ENCODE measurements at places on chromosomes 1 and 21.

GRCh38 chr1:61570191-61570590, 154.8 kb downstream of the TM2D1 start:
- DNase-seq, result no peak

- DNase-seq, result no peak
Observed at GRCh38 chr1:118294875-118295642, 110.0 kb upstream of the SPAG17 start.

DNA sequence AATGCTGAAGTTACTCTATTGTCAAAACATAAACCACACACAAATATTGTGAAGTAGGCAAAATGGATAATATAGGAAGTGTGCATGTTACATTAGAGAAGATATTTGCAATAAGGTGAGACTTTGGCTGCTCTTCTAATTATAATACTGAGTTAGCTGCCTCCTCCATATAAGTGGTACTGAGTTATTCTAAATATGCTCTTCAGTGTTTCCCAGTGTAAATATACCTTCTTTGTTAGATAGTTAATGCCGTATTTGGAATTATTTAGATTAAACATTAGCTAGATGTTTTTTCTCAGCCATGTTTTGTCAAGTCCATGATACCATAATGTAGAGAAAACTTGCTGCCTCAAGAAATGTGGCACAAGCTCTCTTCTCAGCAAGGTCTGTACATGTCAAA, 186.4 kb downstream of the PTPRC start:
- no peak for DNase-seq

GRCh38 chr1:199150756-199151155, 511.9 kb downstream of the PTPRC start:
- DNase-seq, result no peak

GRCh38 chr1:63974966-63975365, 201.1 kb downstream of the ROR1 start:
- DNase-seq, result no peak

DNA sequence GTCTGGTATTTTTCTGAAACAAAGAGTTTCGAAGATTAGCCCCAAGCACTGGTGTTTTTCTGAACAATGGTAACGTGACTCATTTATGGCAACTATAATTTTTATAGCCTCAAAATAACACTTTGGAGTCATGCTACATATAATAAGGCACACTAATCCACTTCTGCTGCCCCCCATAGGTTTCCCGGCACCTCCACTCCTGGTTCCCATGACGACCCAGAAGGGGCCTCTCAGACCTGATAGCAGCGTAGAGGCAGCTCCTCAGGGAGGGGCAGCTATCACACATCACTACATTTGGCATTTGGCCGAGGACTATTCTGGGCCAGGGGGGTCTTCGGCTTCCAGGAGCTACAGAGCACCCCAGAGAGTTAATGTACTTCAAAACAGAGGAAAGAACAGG, 23.3 kb downstream of the CAPN8 start:
- no peak for DNase-seq

DNA sequence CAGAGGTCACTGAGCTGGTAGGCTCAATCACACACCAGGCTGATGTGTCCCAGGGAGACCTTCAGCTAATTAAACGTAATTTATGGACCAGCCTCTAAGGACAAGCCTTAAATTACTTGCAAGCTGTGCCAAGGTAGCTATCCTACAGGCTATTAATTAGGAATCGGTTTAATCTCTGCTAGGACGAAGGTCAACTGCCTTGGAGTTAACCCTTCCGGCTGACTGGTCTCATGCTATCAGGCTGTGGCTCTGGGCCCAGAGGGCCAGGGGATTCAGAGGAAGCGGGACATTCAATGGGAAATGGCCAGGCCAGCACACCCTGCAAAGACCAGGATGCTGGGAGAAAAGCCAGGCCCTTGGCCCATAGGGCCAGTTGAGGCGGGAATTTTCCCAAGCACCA, 19.0 kb downstream of the DHRS3 start:
- no peak for DNase-seq

DNA sequence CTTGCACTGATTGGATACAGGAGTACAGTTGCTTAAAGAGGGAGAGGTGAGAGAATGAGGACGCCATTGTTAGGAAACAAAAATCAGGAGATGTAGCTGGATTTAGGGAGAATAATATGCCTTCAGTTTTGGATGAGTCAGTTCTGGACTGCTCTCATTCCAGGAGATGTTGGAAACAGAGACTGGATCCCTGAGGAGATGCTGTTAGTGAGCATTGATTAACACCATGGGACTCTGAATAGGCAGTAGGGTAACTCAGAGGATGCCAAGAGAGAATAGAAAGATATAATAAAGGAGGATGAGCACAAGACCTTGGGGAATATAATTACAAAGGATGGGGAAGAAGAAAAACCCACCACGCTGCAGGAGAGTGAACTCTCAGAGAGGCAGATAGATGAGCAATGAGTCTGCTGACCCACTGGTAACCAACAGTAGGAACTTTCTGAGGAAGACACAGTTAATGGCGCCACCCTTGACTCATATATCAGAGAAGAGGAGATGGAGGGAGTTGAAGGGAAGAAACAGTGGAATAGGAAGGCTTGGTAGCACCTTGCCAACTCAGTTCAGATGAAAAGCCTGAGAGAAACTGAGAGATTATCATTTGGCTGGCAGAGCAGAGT, 10.5 kb downstream of the KCNJ15 start:
- DNase-seq, result no peak

- no peak for DNase-seq
Observed at GRCh38 chr1:50488356-50488755, 65.1 kb upstream of the DMRTA2 start.

GRCh38 chr21:27694667-27695066, 727.8 kb upstream of the ADAMTS5 start:
- DNase-seq, result no peak

Measured in stimulated activated CD8-positive, alpha-beta memory T cell treated with anti-CD3 and anti-CD28 coated beads, Interleukin-2, amount 100 ng/mL, for 1 hour (primary cell).